ENCODE measurements at places on chromosomes 16 and 17. TPM values are rescaled to one million over a fixed set of nuclear protein-coding genes. Genes with fewer than 3 reads are reported as not detected.

VTN gene
- 0.43 TPM for polyA plus RNA-seq

NTN3 gene
- 4.7 TPM for polyA plus RNA-seq

GCGR gene
- polyA plus RNA-seq = 0.26 TPM

CCL4 gene
- polyA plus RNA-seq = 6.5 TPM

HOXB7 gene
- polyA plus RNA-seq = 6.2 TPM

FBXW10B gene
- 2.3 TPM for polyA plus RNA-seq

SLC6A4 gene
- 0.76 TPM for polyA plus RNA-seq

ORMDL3 gene
- 85.6 TPM for polyA plus RNA-seq

TBX2 gene
- polyA plus RNA-seq = 187 TPM

GRCh38 chr17:2020721-2021120 lies 4.4 kb downstream of the RTN4RL1 start:
- no peak for DNase-seq

- no peak for DNase-seq
These were observed 30.0 kb downstream of the SF3B3 start for GRCh38 chr16:70553645-70554044.

DNA sequence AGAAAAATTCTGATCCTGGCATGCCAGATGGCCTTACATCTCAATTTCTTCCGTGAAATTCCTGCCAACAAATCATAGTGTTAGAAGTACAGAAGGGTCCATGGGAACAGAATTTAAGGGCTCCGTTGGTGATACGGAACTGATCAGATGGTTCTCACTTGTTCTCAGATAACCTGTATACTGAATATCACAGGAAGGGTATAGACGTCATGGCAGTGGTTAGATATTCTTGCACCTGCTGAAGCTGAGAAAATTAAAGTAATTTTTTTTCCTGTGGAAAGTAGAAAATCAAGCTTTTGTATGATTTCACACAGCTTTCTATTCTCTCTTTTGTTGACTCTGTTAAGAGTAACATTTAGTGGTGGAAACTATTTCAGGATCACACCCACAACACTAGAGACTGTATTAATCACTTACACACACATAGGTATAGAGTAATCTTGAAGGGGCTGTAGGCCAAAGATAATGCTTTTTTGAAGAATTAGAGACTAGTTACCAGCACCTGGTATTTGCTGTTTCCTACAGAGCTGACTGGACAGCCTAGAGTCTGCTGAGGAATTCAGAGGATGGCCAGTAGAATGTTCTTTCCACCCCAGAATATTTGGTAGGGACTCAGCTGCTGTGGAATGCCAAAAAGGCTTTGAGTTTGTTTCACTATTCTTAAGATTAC lies 7.5 kb downstream of the TENT4B start:
- DNase-seq = no peak

DNA sequence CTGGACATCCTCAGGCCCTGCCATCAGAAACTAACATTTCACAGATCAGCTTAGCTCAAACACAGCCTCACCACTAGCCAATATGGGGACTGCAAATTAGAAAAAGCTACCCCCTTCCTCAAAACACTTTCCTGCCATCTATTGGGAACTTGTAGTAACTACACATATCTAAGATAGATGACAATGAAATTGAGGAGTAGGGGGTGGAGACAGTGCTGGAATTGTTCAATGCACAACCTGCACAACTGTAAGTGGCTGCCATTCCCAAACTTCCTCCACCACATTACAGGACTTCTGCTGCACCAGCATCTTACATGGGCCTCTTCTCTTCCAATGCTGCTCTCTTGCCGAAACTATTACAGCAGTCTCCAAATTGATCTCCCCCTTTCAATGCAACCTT lies 21.9 kb downstream of the AIPL1 start:
- DNase-seq = no peak

DNA sequence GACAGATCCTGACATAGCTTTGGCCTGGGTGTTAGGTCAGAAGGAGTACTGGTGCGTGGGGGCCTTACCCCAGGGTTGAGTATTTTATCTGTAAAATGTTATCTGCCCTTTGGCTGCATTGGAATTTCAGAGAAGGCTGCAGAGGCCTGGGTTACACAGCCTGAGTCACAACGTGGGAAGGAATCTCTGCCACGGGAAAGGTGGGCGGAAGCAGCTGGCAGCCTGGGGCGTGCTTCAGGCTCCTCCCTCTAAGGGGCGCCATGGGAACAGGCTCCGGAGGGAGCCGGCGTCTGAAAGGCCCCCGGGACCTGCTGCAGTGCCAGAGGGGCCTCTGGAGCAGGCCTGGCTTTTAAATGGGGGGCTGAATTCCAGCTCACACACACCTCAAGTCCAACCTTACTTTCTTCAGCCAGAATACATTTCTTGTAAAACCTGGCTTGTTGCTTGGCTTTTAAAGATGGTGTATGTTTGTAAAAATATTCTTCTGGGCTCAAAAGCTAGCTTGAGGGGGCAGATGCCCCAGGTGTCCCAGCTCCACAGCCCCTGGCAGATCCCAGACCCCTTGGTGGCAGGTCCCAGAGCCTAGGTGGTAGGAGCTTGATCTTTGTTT lies 142.2 kb downstream of the RAB11FIP4 start:
- no peak for DNase-seq

DNA sequence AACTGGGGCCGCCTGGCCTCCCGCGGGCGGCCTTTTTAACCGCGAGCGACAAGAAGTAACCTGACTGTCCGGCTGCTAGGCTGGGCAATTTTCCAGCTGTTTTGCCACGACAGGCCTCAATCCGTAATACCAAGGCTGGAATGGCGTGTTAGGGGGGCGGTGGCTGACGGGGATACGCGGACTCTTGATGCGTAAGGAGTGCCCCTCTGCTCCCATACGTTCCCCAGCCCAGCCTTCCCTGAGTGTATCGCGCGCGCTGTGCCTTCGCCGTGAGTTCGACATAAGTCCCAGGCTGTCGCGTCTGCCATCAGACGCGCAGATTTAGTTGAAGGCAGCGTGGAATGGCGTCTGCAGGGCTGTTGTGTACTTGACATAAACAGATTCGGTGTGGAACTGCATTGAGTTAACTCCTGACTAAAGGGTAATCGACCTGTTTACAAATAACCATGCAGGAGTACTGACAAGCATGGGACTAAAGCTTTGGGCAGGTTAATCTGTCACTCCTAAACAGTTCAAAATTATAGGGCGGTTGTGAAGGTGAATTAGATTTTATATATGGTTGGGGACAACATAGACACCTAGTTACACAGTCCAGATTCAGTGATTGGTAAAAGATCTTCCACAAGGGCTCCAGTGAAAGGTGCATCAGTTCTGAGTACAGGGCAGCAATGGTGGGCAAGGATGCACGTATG lies 16.6 kb upstream of the ERN1 start:
- peak; percentile 68 for DNase-seq

DNA sequence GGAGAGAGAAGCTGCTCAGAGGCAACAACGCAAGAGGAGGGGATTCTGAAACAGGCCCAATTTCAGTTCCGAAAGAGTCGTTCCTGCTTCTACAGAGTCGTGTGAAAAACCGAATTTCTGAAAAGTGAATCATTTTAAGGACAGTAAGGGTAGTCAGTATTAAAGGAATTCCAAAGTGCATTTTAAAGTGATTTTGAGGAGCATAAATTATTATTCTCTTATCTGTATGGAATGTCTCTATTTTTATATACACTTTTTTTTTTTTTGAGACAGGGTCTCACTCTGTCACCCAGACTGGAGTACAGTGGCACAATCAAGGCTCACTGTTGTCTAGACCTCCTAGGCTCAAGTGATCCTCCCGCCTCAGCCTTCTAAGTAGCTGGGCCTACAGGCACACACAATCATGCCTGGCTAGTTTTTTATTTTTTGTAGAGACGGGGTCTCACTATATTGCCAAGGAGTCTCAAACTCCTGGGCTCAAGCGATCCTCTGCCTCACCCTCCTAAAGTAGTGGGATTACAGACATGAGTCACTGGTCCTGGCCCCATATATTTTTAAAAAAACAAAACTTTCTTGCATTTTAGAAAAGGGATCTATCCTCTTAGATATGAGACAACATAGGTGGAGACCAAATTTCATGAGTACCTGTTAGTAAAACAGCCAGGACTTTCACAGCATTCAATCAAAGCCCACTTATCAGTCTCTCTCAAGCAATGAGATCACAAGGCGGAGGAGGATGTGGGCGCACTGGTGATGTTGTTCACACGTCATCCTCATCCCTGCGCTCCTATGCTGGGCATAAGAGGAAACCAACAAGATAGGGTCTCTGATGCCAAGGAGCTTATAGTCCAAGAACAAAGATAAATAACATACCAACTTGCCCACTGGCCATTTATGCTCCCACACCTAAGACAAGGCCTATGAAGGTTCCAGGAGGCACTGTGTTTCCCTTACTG lies 53.2 kb downstream of the SMG6 start:
- DNase-seq = no peak

DNA sequence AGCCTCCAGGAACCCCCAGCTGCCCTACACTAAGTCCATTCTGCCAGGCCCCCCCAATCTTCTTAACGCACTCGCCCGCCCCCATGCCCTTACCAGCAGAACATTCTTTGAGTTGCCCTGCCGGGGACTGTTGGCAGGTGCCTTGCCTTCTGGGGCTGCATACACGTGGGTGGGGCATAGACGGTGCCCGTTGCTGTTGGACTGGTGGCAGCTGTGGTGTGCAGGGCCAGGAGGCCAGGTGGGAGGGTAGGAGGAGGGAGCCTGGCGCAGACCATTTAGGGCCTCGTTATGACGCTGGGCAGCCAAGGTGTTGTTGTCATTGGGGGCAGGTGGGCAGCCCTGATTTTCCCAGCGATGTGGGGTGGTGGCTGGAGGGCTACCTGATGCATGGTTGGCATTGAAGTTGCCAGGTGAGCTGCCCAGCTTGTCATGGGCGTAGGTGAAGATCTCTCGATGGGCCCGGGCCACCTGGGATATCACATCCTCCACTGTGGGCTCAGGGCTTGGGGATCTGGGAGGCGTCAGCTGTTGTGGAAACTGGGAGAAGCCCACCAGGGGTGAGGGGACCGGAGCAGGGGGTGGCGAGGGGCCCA lies 4.9 kb downstream of the NR1D1 start:
- no peak for DNase-seq

GRCh38 chr17:16512011-16512410 lies 20.0 kb upstream of the LRRC75A start:
- no peak for DNase-seq

GRCh38 chr17:76281573-76282371 lies 16.6 kb downstream of the UBALD2 start:
- no peak for DNase-seq

DNA sequence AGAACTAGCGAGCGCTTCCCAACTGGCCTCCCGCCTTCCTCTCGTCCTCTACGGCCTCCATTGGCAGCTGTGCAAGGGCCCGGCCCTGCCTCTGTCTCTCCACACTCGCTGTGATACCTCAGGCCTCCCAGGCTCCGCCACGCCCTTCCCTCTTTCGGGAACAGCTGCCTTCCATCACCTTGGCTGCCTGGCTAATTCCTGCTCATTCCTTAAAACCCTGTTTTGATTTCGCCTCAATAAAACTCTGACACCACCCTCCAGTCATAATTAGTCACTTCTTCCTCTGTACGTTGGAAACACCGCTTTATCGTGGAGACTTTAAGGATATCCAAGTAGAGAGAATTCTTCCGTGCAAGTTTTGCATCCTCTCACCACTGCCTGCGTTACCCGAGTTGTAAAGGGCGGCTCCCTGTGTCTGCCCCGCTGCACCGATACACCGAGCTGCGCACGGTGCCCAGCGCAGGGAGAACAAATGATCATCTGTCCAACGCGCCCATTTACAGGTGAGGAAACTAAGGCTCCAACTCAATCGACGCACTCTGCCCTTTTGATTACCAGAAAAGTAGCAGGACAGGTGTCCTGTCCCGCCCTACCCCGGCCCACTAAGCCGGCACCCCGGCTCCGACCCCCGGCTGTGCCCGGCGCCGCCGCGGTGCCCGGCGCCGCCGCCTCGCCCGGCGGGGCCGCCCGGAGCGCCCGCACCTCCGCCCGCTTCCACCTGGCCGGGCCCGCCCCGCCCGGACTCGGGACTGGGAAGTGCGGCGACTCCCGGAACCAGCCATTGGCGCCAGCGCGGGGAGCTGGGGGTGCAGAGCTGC lies 139.7 kb downstream of the SEC14L1 start:
- DNase-seq = no peak

GRCh38 chr16:4021070-4021779 lies 95.0 kb downstream of the ADCY9 start:
- DNase-seq = no peak

GRCh38 chr17:8376271-8377067 lies at the start of gene KRABD2:
Gene KRABD2, minus strand, starts transcription at chr17:8376704.
- DNase-seq = peak; percentile 84

DNA sequence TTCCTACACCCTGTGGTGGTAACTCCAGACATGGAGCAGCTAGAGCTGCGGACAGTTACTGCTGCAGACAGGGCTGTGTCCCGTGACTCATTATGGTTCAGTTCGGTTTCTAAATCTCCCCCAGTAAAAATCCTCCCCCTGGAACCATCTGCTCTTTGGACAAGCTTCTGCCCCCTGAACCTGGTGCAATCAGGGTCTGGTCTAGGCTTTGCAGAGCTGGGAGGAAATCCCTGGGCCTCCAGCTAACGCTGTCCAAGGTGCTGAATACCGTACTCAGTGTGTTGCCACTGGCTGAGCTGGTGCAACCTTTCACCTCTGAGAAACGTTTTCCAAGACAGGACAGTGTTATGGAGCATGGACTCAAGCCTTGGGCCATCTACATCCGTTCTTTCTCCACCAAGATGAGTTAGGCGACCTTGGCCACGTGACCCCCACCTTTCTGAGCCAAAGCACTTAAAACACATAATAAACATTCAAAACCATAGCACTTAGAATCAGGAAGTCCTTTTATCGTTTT lies 142.0 kb downstream of the CPPED1 start:
- peak; percentile 24 for DNase-seq

- DNase-seq = no peak
These were observed 4.7 kb downstream of the MLX start for GRCh38 chr17:42571435-42572225.

DNA sequence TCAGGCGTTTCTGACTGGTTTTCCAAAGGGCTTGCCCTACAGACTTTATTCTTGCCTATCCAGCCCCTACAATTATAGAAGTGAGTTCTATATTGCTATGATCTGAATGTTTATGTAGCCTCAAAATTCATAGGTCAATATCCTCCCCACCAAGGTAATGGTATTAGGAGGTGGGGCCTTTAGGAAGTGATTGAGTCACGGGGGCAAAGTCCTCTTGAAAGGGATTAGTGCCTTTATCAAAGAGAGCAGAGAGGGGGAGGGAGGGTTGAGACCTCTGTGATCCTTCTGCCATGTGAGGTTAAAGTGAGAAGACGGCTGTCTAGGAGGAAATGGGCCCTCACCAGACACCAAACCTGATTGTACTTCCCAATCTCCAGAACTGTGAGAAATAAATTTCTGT lies 931 bp upstream of the CPHXL start:
- DNase-seq = no peak

DNA sequence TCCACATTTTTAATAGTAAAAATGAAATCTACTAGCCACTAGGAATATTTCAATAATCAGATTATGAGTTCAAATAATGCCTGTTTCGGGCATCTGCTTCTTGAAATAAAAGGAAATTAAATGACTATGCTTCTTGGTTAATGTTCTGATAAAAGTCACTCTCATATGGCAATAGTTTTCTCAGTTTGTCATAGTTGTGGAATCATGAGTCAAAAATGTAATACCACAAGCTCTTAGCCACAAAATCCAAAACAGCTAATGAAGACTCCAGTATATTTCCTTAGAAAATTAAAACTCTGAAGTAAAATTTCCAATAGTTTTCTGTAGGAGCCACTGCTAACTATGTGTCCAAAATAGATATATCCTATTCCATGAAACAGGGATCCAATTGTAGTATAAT lies 676.3 kb upstream of the CDH8 start:
- no peak for DNase-seq

- peak; percentile 98 for DNase-seq
These were observed 13.4 kb downstream of the PER1 start for GRCh38 chr17:8138672-8139371.

GRCh38 chr16:72112906-72113615 lies 19.4 kb downstream of the DHX38 start:
- no peak for DNase-seq

All from right lung (tissue), 10 donors.